ENCODE measurements at places on chromosomes 5 and 9.

- DNase-seq = no peak
These were observed 13.7 kb upstream of the CARTPT start for GRCh38 chr5:71705421-71705820.

DNA sequence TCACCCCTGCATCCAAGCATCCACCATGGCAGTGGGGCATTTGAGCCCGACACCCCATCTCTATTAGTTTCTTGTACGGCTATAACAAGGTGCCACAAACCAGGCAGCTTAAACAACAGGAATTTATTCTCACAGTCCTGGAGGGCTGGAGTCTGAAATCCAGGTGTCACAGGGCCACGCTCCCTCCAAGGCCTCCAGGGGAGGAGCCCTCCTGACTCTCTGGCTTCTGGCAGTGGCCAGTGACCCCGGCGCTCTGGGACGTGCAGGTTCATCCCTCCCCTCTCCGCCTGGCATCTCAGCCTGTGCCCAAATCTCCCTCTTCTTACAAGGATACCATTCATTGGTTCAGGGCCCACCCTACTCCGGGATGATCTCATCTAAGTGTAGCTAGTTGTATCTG is 394.5 kb upstream of the IRX1 start:
- no peak for DNase-seq

- no peak for DNase-seq
These were observed 102.2 kb downstream of the YTHDC2 start for GRCh38 chr5:113615708-113616107.

DNA sequence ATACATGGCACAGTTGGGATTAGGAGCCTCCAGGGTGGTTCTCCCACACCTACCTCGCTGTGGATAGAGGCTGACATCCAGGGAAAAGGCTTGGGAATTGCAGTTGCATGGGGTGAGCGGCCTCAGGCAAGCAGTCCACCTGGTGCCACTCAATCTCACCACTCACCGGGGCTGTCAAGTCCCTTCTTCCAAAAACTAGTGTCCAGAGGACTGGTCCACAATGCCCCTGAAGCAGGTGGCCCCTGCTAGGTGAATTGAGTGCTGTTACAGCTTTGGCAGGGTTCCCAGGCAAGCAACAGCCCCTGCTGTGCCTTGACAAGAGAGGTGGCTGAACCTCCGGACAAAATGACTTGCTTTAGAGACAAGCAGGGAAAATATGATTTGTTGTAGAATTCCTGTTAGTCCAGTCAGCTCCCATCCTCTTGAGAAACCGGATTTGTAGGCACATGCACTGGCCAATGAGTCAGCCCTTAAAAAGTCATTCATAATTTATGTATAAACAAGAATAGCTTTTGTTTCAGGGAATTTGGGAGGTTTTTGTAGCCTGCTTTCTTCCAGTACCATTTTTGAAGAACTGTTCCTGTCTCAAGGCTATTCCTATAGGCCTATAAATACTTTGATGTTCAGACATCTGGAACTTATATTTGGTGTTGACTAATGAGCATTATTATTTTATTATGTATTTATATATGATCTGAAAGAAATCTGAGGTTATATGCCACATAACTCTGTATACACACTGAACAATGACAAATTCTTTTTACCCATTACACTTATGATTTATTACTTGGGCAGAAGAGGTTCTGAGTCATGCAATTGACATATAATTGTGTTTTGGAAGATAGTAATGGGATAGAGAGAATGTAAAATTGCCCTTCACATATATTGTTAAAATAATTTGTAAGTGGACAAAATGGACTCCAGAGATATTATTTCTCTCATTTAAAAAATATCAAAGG is 411.1 kb downstream of the ACTL7B start:
- no peak for DNase-seq

GRCh38 chr5:42912184-42912798 is 100.6 kb upstream of the SELENOP start:
- peak; percentile 25 for DNase-seq

DNA sequence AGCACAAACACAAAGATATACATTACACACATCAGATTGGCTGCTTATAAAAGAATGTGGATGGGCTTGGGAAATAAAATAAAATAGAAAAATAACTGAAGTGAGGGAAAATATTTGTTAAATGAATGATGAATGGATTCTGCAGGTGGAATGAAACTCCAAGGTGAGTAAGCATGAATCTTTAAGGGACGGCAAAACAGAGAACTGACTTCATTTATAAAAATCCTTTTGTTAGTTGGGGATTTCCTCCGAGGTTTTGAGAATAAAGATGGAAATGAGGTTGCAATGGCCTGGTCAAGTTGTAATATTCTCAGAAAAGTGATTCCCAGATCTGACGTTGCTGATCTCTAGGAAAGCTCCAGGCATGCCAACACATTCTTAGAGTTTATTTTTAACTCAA is 20.9 kb upstream of the SEMA6A start:
- no peak for DNase-seq

DNA sequence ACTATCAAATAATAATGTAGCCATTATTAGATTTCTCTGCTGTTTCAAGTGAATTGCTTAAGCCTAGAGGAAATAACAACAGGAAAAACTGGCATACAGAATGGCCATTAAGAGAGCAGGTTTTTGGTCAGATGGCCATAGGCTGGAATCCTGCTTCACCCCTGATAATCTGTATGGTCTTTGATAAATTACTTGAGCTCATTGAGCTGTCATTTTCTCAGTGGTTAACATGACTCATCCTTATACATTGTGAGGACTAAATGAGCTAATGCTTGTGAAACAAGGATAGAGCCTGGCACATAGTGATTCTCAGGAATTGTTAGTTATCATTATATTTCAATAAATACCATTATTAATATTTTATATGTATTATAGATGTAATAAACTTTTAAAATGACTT is 516.5 kb downstream of the KIF4B start:
- no peak for DNase-seq

- DNase-seq = no peak
These were observed 46.2 kb upstream of the FSD1L start for GRCh38 chr9:105401651-105402050.

DNA sequence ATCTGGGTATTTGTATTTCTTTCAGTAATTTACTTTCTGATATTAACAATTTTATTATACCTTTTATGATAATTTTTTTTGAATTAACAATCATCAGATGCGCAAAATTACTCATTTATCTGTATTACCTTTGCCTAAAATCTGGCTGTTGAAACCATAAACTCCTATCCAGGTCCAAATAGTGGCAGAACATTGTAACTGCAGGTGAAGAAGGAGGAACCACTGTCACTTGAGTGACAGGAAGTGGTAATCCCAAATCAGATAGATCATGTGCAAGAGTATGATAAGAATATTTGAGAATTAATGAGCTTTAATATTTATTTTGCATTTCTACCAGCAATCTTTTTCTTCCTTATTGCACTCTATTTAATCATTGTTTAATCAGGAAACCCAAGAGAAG is 139.3 kb upstream of the TLE4 start:
- no peak for DNase-seq

DNA sequence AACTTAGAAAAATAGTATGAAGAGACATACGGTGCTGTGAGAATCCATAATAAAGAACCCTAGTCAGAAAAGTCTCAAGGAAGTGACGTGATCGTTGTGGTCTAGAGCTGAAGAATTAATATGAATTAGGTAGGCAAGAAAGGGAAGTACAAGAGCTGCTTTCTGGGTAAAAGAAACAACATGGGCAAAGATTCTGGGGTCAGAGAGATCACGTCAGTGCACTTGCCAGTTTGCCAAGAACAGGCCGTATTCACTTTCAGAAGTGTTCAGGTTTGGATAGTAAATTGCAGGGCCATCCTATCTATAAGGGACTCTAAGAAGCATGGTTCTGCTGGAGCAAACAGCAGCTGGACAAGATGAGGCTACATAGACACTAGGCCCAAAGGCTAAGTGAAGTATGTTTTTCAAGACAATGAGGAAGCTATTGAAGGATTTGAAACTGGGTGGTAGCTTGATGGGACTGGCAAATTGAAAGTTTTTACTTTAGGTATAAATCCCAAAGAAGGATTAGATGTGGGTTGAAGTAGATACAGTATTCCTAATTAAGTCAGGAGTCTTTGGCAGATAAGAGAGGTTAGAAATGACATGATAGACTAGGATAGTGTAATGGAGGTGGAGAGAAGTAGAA is 4.8 kb upstream of the CHD1 start:
- DNase-seq = peak; percentile 17

DNA sequence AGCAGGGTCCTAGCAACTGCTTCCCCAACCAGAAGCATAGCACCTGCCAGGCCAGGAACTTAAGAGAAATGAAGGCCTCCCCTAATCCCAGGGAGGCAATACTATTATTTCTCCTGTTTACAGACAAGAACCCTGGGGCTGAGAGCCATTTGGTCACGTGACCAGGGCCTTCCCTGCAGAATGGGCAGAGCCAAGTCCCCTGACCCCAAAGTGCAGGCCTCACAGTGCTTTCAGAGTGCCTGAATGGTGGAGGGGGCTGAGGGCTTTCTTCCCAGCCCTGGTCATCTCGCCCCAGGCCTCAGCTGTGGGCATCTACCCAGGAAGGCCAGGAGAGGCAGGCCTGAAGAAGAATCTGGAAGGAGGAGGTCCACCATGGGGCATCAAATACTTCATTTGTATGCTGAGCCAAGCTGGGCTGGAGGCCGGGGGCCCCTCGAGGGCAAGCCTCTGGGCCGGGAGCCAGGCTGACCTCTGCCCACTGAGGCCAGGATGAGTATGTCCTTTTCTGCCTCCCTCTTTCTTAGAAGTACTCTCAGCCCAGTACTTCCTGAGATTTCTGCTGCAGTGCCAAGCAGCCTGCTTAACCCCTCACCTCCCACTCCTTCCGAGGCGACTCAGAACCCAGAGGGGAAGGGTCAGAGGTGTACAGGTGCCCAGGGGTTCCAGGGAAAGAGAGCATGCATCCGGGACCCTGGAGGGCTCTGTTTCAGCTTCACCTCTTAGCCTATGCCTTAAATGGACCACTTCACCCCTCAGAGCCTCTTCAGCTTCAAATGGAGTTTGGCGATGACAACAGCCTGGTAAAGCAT is 18.9 kb upstream of the DUSP1 start:
- DNase-seq = no peak

DNA sequence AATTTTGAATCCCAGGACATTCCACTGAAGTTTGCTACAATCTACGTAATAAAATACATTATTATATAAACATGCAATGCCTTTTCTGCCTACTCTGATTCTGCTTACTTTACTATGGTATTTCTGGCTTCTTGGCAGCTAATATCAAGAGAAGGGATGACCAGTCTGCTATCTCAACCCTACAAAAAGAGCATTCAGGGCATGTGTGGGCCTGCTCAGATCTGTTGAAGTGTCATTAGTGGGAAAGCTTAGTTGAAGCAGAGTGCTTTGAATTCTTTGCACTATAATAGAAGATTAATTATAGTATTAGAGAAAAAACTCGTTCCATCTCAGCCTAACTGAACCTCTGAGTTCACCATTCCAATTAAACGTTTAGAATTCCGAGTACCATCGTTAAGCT is 339.5 kb upstream of the ISL1 start:
- no peak for DNase-seq

- no peak for DNase-seq
These were observed 1087.7 kb upstream of the SEMA6A start for GRCh38 chr5:117662361-117662760.

DNA sequence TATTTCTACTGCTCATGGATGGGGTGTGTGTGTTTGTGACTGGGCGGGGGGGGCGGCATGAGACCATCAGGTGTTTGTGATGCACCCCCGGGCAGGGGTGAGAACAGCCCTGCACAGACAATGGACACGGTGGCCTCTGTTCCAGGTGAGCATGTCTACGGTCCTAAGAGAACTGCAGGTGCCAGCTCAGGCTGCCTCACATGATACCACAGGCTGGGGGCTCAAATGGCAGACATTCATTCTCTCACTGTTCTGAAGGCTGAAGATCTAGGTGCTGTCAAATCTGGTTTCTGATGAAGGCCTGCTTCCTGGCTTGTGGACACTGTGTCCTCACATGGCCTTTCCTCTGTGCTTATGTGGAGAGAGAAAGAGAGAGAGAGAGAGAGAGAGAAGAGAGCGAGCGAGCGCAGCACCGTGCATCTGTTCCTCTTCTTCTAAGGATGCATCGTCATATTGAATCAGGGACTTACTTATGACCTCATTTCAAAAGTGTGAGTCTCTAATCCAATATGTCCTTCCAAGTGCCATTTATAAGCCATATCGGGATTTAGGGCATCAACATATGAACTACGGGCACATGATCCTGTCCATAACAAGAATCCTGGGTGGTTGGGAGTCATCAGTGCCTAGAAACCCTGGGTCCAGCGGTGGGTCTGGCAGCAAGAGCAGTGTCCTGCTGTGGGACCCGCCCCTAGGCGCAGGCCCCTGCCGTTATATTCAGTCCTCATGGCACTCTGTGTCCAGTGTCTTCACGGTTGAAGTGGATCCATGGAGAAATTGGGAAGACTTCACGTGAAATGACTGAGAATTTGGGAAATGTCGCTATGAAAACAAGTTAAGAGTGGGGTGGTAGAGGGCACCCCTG is 42.5 kb downstream of the NXNL2 start:
- DNase-seq = no peak

GRCh38 chr5:154467655-154468354 is 10.2 kb downstream of the HAND1 start:
- peak; percentile 85 for DNase-seq

DNA sequence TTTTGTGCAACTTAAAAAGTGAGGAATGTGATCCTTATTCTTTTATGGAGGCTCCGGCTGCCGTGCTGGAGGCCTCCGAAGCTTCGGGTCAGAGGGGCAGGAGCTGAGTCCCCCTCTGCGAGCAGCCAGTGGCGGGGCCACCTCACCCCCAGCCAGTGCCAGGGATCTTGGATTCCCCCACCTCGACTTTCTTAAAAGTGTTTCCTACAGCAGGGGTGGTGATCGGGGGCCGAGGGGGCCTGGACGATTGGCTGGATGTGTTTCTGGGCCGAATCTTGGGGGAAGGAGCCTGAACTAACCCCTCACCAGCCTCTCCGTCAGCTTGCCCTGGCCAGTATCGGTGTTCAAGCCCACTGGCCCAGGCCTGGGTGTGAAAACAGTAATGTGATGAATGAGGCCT is 92.2 kb upstream of the LMX1B start:
- no peak for DNase-seq

- DNase-seq = no peak
These were observed 128.9 kb downstream of the GDNF start for GRCh38 chr5:37710965-37711364.

GRCh38 chr9:114278881-114279570 is 43.9 kb upstream of the ORM1 start:
- DNase-seq = no peak

DNA sequence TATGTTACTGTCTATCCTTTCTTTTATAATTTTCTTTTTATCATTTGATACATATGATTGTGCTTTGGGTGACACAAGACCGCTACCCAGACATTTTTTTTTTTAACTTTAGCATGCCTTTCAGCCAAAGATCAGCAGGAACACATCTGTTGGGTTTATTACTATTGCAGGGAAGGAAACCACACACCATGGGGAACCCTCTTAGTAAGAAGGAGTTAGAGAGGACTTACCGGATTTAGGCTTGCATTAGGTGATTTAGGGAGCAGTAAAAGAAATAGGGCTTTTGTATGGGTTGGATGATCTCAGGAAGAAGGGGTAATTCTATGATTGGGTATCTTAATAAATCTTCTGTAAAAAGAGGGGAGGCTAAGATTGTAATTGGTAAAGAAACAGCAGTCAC is 138.2 kb downstream of the SNX18 start:
- DNase-seq = no peak

GRCh38 chr9:7081065-7081600 is 323.4 kb downstream of the KDM4C start:
- no peak for DNase-seq

- DNase-seq = no peak
These were observed 68.8 kb downstream of the KIF4B start for GRCh38 chr5:155082401-155082800.

GRCh38 chr9:112640311-112640710 is 77.6 kb downstream of the INIP start:
- DNase-seq = no peak
